ENCODE measurements at places on chromosomes 3 and 15.

DNA sequence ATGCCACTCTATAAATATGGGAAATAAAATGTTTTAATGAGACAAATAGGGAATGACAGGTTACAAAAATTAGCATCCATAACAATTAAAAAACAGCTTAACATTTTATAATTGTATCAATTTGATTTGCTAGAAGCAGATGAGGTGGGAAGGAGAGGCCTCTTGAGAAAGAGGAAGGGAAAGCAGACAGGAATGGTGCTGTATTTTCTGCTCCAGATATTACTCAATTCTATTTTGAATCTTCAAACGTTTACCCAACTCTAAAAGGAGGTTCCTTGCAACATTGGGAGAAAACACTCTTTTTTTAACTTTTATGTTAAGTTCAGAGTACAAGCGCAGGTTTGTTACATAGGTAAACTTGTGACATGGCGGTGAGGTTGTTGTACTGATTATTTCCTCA is 44.9 kb upstream of the ALDH1A3 start:
- no peak for DNase-seq
- no peaks in the 10 kb centered on the region for H3K4me1 ChIP-seq

GRCh38 chr3:87420171-87420570 is 143.8 kb upstream of the POU1F1 start:
- H3K36me3 ChIP-seq, result no peaks in the 10 kb centered on the region
- H3K4me1 ChIP-seq, result no peaks in the 10 kb centered on the region
- H3K4me3 ChIP-seq, result no peak overlapping the region
- H3K27ac ChIP-seq, result no peak overlapping the region
- no peak for DNase-seq

- no peak for DNase-seq
- no peaks in the 10 kb centered on the region for H3K36me3 ChIP-seq
- H3K27ac ChIP-seq, result no peak overlapping the region
- no peaks in the 10 kb centered on the region for H3K27me3 ChIP-seq
- H3K4me1 ChIP-seq, result no peaks in the 10 kb centered on the region
Measured at GRCh38 chr3:118292841-118293240, 741.8 kb downstream of the IGSF11 start.

DNA sequence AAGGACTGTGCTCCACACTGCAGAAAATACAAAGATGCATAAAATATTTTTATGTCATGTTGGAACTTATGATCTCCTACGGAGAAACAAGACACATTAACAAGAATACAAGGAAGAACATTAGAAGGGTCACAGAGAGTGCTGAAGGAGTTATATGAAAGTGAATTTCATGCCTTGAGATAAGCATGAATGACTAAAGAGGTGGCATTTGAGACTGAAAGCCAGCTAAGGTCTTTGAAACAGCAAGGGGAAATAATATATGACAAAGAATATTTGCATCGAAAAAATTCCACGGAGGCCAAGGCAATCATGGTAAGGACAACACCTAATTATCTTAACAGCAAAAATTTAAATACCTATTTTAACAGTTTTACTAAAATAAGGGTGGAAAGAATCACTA is 12.5 kb downstream of the GSK3B start:
- no peak for DNase-seq
- no peaks in the 10 kb centered on the region for H3K27me3 ChIP-seq
- no peak overlapping the region for H3K27ac ChIP-seq
- peaks cover 50% of the 10 kb centered on the region for H3K4me1 ChIP-seq

DNA sequence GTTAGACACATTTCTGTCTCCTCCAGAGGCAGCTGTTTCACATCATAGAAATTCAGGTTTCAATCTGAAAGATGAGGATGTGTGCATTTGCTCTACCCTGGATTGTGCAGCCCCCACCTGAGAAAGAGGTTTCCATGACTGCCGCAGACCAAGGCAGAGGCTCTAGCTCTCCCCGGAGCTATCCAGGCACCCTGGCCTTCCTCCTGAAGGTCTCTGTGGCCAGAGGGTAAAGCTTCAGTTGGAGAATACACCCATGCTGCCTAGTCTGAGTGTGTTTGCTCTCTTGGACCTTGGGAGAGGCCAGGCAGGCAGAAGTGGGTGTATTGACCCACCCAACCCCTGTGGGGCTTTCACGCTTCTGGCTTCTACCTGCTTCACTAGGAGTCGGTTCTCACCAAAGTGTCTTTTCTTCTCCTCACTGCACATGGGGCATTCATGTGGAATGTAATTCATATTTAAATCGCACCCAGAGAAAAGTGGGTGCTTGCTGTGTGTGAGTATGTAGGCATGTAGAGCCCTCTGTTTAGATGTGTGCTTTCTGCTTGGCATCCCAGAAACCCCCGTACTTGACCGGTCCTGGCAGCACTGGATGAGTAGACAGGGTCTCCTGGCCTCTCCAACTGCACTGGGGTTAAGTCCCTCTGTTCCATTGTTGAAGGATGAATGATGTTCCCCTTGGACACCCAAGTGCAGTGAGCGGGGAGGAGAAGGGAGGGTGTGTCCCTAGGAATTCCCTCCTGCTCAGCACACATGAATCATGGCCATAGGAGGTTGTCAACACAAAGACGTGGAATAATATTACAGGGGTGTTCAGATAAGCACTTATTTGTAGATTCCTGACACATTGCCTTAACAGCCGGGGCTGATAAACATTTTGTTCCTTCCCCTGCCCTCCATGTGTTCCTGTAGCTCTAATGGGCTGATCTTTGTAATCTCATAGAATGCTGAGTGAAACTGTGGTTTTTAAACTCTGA is 20.3 kb upstream of the RAB6B start:
- peaks cover 45% of the 10 kb centered on the region for H3K27me3 ChIP-seq
- H3K27ac ChIP-seq, result no peak overlapping the region
- no peak overlapping the region for H3K4me3 ChIP-seq
- no peaks in the 10 kb centered on the region for H3K36me3 ChIP-seq
- DNase-seq, result no peak

DNA sequence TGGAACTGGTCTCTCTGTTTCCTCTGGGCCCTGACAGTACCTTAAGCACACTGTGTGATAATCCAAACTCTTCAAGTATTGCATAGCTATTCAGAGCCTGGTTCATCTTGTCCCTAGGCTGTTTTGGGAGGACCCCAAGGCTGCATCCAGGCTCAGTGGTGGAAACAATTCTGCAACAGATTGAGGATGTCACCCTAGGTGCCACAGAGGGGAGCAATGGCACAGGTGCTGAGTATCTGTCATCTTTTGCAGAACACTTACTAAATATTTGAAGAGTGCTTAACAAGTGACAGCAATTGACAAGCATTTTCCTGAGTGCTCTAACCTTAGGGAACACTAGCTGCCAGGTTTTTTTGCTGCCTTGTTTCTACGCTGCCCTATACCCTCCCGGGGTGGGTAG is 27.8 kb downstream of the STARD5 start:
- no peaks in the 10 kb centered on the region for H3K27me3 ChIP-seq
- peaks cover 14% of the 10 kb centered on the region for H3K36me3 ChIP-seq
- peaks cover 64% of the 10 kb centered on the region for H3K4me1 ChIP-seq
- H3K4me3 ChIP-seq, result peak overlapping the region; percentile 100
- no peak for DNase-seq
- peak overlapping the region; percentile 83 for H3K27ac ChIP-seq

DNA sequence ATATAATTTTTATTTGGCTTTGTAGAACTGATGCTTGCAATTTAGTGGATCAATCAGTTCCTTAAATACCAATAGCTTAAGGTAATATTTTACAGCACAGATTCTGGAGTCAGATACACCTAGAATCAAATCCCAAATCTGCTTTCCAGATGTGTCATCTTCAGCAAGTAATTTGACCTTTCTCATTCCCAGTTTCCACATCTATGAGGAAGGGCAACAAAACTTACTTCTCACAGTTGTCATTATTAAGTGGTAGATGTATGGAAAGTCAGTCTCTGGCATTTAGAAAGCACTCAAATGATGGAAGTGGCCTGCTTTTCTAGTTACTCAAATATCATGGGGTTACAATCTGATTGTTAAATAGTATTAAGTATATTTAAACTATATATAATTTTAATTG is 767.0 kb downstream of the CADM2 start:
- H3K27ac ChIP-seq, result no peak overlapping the region
- H3K27me3 ChIP-seq, result no peaks in the 10 kb centered on the region
- no peak overlapping the region for H3K4me3 ChIP-seq
- no peak for DNase-seq

GRCh38 chr15:68572921-68573320 is 5.9 kb upstream of the CORO2B start:
- peaks cover 88% of the 10 kb centered on the region for H3K27me3 ChIP-seq
- H3K27ac ChIP-seq, result no peak overlapping the region
- peaks cover 7% of the 10 kb centered on the region for H3K36me3 ChIP-seq
- DNase-seq, result no peak
- H3K4me3 ChIP-seq, result no peak overlapping the region

All from T-helper 17 cell (primary cell).